ENCODE measurements at places on chromosomes 1 and 21.

- DNase-seq, result no peak
Observed at GRCh38 chr1:229751610-229752009, 125.6 kb downstream of the URB2 start.

GRCh38 chr21:44083631-44084291, 23.4 kb upstream of the PWP2 start:
- DNase-seq, result no peak

GRCh38 chr1:46005594-46005993, 126.8 kb downstream of the PIK3R3 start:
- DNase-seq, result no peak

GRCh38 chr1:191620883-191621282, 537.4 kb upstream of the RGS18 start:
- DNase-seq, result no peak

DNA sequence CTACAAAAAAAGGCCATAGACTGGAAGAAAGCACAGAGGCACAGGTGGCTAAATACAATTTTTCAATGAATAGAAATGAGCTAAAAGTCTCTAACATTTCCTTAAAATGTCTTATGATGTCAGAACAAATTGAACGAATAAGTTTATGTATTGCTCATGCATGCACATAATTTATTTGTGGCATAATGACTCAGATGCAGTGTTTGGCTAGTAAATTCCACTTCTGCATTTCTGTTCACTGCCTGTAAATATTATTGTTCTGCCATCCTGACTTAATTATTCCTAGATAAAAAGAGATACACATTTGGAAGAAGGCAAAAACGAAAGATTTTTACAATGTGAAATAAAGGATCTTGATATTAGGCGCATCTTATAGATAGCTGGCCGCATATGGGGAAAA, 26.6 kb upstream of the EXO1 start:
- no peak for DNase-seq

DNA sequence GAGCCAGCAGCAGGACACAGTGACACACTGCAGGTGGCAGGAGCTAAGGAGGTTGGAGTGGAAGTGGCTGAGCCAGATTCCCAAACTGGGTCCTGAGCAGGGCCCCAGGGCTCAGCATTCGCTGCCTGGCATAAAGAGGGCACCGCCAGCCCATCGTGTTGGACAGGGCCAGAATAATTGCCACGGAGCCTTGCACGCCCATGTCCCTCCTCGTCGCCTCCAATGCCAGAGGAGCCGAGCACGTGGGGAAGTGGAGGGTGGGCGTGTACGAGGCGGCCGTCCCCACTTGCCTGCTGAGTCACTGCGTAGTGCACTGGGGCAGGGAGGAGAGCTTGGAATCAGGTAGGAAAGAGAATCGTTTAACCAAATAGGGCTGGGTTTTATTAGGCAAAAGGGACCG, 26.1 kb upstream of the LRRC47 start:
- DNase-seq, result no peak

DNA sequence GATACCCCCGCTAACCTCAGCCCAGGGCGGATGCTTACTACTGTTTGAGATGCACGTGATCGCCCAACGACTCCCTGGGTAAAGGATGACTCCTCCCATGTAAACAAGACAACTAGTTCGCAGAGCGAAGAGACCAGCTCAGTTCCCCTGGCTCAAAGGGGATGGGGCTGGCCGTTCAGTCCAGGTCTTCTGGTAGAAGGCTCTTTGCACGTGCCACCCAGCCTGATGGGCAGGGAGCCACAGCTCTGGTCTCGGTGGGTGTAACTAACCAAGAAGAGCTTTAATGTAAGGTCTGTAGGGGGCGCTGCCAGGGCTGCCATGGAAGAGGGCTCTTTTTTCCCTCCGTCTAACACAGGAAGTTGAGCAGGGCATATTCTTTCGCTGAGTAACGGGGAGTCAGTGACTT, 49.4 kb upstream of the PARP1 start:
- DNase-seq, result no peak

DNA sequence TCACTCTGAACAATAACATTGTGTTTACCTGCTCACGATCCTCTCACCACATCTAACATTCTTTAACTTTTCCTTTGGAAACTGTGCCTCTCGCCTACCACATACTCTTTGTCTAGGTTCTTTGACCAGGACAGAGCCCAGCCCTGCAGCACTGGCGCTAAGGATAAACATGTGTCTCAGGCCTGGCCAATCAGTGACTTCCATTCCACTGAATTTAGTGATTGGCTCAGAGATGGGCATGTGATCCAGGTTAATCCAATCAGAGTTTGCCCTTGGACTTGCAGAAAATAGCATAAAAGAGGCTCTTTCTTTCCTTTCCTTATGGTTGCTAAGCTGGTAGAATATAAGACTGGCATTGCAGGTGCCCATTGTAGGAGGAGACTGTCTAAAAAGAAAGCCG, 605.7 kb downstream of the MATN1 start:
- no peak for DNase-seq

DNA sequence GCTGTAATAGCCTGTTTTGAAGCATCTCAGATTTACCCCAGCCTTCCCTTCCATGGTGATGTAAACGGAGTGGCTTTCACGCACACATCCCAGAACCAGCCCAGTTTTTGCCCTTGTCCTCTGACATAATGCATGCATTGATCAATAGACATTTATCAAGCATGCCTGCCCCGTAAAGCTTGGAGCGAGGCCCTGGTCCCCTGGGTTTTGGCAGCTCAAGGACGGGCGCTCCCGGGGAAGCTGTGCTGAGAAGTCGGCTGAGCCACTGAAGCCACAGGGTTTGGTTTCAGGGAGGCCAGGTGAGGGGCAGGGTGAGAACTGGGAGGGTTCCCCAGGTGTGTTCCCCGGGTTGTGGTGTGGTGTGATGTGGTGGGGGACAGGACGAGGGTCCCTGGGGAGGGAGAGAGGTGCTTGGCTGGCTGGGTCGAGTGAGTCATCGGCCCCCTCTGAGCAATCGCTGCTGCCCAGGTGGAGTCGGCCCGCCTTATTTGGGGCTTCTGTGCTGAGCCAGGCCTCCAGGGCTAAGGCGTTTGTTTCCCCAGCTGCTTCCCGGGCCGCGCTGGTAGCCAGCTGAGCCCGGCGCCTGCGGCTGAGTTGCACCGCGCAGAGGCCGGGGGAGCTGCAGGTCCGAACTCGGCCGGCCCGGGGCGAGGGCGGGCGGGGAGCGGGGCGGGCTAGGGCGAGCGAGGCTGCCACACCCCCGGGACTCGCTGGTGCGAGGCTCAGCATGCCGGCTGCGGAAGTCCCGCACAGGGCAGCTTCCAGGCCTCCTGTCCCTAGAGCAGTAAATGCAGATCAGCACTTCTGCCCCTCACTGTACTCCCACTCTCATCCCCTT, 23.6 kb downstream of the ATP2B4 start:
- DNase-seq, result peak; percentile 67

DNA sequence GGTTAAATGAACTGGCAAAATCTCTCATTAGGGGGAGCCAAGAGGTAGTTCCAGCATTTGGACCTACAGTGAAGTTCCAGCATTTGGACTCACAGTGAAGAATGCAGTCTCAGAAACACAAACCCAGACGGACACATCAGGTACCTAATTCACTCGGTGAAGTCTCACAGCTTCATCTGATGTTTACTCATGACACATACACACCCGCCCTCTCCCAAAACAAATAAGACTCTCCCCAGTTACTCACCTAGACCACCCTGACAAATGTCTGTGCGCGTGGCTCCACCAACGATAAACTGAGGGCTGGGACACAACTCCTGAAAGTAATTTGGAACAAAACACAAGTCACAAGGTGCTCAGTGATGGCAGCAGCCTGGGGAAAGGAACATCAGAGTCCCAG, 11.4 kb downstream of the CAPN8 start:
- no peak for DNase-seq

GRCh38 chr1:47547753-47548573, 110.1 kb downstream of the FOXD2 start:
- no peak for DNase-seq

- DNase-seq, result no peak
Observed at GRCh38 chr21:14321042-14321441, 61.9 kb downstream of the HSPA13 start.

GRCh38 chr1:241215683-241216082, 141.3 kb downstream of the RGS7 start:
- DNase-seq, result no peak

- DNase-seq, result no peak
Observed at GRCh38 chr1:232344791-232345399, 285.0 kb downstream of the SIPA1L2 start.

DNA sequence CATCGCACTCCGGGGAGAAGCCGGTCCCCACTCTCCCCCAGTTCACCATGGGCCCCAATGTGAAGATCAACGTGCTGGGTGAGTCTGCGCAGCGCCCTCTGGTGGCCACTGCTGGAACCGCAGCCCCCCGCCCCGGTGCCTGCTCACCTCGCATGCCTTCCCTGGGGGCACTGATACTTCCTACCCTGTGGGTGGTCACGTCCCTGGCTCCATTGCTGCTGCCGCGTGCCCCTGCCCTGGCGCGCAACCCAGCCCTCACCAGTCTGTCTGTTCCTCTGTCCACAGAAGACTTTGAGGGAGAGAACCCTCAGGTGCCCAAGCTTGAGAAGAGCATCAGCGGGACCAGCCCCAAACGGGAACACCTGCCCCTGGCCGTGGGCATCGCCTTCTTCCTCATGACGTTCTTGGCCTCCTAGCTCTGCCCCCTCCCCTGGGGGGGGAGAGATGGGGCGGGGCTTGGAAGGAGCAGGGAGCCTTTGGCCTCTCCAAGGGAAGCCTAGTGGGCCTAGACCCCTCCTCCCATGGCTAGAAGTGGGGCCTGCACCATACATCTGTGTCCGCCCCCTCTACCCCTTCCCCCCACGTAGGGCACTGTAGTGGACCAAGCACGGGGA, 7.6 kb downstream of the EFNA3 start:
- DNase-seq, result peak; percentile 64

DNA sequence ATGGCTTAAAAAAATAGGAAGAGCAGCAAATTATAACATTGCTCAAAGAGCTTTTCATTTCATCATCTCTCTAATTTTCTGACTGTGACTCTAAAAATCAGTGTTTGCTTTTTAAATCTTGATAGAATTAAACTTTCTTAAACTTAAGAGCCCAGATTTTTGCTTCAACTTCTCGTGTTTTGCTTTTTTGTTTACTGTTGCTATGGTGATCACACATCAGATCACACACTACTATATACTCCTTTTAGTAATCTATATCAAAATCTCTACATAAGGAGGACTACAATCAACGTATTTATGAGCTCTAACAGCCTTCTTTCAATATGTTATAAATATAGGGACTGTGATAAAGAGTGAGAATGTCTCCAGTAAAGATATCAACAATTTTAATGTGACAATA, 537.3 kb downstream of the KCNT2 start:
- no peak for DNase-seq

DNA sequence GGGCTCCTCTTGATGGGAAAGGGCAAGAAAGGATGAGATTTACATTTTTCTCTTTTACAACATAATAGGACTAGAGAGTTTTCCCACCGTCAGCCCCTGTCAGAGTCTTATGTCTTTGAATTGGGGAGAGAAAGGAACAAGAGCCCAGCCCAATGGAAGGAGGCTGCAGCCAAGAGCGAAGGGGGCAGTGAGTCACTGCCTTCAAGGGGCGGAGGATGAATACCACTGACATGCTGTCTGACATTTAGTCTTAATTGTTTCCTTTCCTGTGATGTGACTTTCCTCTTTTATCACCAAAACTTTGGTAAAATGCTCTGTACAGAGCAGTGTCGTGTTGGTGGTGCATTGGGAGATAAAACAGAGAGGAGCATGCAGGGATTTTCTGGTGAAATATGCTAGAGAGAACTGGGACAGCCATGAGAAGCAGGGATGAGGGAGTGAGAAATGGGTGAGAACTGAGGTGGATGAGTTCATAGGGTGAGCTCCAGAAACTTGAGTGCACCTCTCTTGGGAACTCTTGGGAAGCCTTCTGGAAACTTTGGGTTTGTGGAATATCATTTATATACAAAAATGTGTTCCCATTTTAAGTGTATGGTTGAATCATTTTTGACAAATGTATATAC, 179.9 kb upstream of the FGGY start:
- no peak for DNase-seq

DNA sequence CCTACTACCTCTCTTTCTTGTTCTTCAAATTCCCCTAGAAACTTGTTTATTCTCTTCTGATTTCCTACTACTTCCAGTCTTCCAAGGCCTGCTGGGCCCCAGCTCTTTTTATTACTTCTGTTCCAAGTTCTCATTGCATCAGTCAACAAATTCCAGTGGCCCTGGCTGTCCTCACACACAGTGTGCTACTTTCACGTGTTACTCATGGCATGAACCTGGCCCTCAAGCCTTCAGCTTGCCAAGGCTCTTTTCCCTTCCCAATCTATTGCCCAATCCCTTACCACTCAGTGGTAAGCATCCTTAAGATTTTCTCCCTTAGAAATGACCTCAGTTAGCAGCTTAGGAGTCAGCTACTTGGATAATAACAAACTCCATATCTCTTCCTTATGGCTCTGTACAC, 613.5 kb downstream of the LMO4 start:
- DNase-seq, result no peak

DNA sequence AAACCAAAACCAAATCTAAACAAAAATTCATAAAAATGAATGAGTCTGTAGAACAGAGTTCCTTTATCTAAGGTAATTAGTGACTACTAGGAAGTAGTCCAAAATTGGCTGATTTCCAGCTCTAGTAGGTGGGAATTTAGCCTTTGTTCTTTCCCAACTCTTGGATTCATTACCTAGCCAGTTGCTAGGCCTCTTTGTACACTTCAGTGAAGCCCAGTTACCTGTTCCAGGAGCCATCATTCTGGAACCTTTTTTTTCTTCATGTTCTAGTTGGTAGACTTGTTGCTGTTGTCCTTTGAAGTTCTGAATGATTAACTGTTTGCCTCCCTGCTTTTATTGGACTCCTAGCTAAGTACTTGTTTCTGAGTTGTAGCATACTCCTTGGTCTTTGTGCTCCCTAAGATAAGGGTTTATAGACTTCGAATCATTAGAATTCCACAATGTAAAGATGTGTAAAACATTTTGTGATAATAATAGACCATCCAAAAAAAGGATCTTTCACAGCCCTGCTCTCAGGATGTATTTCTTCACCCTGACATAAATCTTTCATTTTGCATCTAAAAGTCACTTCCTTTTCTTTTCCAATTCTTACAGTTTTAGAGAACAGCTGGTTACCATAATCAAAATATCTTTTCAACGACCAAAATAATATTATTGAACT, 9.8 kb downstream of the PLA2G4A start:
- no peak for DNase-seq

DNA sequence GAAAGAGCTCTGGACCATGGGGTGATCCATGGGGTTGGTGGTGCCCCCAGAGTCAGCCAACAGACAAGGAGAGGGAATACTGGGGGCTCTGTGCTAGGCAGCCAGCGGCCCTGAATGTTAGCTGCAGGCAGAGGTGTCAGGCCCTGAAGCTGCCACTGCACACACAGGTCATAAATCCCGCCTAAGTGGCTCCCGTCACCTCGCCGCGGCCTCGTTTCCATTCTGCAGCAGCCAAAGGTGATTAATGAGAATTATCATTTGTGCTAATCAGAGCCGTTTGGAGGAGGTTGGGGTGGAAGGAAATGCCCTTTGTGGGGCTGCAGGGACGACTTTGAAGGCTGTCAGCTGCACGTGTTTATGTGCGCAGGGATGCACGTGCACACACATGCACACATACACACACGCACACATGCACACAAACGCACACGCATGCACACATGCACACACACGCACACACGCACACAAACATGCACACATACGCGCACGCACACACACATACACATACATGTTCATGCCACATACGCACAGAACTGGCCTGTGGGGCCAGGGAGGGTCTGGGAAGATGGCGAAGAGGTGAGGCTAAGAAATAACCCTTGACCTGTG, 88.8 kb upstream of the ARHGEF16 start:
- no peak for DNase-seq

GRCh38 chr1:219427403-219427802, 185.5 kb downstream of the ZC3H11B start:
- DNase-seq, result no peak
